ENCODE measurements at places on chromosomes 16 and 17. TPM values are rescaled to one million over a fixed set of nuclear protein-coding genes. Genes with fewer than 3 reads are reported as not detected.

SLC5A11 gene
- total RNA-seq: not detected

CDRT15 gene
- not detected for total RNA-seq

PTRH2 gene
- 30.8 TPM for total RNA-seq

TM4SF5 gene
- not detected for total RNA-seq

CYGB gene
- total RNA-seq: 7.7 TPM

IRX5 gene
- 1.9 TPM for total RNA-seq

Data from aortic smooth muscle cell (primary cell).